ENCODE measurements at places on chromosomes 12 and 14.

DNA sequence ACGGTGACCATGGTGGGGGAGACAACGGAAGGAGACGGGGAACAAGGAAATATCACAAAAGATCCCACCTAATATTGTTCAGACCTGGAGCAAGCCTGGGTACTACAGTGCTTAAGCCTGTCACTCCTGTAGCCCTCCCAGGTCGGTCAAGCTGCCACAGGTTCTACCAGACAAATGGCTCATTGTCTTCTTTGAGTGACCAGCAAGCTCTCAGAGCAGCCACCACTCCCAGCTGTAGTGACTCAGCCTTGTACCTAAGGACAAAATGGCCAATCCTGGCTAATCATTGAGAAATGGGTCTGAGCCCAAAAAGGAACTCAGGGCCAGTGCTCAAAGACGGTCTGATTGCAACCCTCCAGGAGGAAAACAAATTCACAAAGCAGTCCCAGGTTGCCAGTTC is 238.4 kb upstream of the NOS1 start:
- DNase-seq: no peak

DNA sequence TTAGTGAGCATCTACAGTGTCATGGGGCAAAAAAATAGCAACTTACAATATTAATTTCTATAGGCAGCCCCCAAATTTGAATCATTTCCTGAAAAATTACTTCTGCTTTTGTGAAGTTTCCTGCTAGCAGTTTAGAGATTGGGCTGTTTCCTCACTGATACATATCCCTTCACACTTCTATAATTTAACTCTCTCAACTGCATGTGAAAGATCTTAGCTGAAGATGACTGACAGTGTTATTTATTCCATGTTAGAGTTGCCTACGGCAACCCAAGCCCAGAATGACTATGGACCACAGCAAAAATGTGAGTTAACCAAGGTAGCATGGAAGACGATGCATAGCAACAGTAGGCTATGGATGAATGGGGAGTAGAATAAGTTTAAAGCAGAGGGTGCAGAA is at the start of gene KLRG1:
KLRG1 (plus strand) TSS at position 134 of the 400 bp plus-strand sequence; CDS start at position 224, 90 bp downstream.
- DNase-seq: no peak

DNA sequence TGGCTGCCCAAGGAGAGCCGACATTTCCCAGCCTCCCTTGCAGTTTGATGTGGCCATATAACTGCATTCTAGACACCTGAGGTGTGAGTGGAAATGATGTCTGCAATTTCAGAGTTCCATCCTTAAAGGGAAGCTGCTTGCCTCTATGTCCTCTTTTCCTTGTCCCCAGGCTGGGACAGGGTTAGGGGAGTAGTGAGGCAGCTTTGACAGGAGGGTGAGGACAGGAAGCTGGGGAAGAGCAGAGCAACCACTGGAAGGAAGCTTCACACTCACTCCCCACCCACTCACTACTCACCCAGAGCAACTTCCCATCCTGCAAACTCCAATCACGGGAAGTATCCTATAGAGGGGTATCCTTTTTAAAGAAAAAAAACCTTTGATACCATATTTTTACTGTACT is 28.9 kb upstream of the LTA4H start:
- no peak for DNase-seq

- DNase-seq: peak; percentile 82
Measured at GRCh38 chr12:98123021-98123461, 392.3 kb upstream of the TMPO start.

Data from esophagus muscularis mucosa (tissue), 4 donors.